NCI-H2081 (cell line): ENCODE measurements at places on chromosomes 2 and 18.

- DNase-seq = no peak
These were observed 50.0 kb upstream of the ZFP36L2 start for GRCh38 chr2:43276266-43276941.

DNA sequence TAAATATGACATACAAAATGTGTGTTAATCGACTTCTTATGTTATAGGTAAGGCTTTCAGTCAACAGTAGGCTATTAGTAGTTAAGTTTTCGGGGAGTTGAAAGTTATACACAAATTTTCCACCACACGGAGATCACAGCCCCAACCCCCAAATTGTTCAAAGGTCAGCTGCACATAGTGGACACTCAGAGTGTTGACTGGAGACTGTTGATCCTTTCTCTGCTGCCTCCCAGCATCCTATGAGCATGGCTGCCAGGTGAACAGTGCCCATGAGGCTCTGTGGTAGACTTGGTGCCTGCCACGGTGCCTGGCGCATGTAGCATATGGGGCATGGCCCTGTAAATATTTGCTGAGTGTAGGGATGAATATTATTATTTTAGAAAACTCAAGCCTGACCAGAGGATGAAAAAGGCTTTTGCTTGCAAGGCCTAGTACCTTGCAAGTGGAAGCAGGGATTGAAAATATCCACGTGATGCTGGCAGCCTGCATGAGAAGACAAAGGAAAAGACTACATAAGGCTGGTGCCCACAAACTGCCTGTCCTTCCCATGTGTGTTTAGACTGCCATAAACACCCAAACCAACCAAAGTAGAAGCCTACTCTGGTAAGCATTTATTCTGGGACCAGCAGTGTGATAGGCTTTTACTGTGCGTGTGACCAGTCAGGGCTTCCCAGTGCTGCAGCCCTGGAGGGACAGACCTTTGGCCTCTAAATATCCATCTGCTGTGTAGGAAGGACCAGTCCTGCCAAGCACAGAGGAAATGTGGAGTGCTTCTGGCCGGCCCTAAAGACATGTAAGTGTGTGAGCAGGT is 226.1 kb downstream of the LDLRAD4 start:
- no peak for DNase-seq

DNA sequence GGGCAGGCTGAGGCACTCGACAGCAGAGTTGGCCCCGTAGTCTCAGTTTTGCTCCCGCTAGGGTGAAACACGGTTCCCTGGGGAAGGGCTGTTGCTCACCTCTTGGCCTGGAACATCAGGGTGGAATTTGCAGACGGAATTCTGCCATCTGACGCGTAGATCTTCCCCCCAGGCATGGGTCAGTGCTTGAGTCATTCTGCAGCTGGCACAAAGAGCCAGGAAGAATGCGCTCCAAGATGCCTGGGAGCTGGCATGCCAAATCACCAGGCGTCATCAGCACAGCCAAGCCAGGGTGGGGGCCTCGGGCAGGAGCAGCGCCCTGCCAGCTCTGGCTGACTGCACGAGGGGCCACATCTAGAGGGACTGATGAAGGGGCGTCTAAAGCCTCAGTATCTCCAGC is 42.7 kb downstream of the ODC1 start:
- no peak for DNase-seq

GRCh38 chr2:141767051-141767450 is 363.8 kb downstream of the LRP1B start:
- DNase-seq = no peak

- no peak for DNase-seq
These were observed 108.2 kb downstream of the RHBDD1 start for GRCh38 chr2:226943862-226944620.

GRCh38 chr18:42892181-42892580 is 223.3 kb downstream of the RIT2 start:
- no peak for DNase-seq

- no peak for DNase-seq
These were observed 102.0 kb downstream of the HIBCH start for GRCh38 chr2:190217616-190218015.

DNA sequence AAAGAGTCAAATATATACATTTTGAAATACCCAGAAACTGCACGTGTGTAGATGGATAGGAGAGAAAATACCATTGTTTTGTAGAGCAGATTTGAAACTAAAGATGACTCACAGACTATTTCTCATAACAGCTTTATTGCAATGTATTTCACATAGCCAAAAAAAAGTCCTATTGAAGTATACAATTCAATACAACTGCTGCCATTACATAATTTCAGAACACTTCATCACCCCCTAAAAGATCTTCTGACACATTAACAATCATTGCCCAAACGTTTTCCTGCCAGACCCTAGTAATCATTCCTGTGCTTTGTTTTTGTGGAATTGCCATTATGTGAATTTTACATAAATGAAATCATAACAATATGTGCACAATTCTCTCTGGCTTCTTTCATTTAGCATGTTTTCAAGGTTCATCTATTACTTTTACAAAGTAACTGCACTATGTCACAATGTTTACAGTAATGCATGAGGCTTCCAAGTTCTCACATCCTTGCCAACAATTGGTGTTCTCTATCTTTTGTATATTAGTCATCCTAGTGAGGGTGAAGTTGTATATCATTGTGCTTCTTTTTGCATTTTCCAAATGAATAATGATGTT is 378.6 kb upstream of the CWC22 start:
- no peak for DNase-seq

DNA sequence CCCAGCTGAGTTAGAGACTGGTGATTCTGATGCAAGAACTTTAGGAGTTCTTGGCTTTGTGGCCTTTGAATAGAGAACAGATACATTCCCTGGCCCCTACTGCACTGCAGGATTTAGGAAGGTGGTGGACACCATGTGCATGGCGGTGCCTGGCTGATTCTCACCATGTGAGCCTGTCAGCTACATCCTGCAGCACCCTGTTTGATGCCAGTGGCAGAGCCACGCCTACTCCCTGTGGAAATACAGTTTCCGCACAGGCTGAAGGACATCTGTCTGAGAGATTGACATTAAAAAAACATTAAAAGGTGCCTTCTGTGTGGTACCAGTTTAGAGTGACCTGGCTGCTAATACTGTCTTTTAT is 50.0 kb downstream of the KCNE4 start:
- DNase-seq = no peak

DNA sequence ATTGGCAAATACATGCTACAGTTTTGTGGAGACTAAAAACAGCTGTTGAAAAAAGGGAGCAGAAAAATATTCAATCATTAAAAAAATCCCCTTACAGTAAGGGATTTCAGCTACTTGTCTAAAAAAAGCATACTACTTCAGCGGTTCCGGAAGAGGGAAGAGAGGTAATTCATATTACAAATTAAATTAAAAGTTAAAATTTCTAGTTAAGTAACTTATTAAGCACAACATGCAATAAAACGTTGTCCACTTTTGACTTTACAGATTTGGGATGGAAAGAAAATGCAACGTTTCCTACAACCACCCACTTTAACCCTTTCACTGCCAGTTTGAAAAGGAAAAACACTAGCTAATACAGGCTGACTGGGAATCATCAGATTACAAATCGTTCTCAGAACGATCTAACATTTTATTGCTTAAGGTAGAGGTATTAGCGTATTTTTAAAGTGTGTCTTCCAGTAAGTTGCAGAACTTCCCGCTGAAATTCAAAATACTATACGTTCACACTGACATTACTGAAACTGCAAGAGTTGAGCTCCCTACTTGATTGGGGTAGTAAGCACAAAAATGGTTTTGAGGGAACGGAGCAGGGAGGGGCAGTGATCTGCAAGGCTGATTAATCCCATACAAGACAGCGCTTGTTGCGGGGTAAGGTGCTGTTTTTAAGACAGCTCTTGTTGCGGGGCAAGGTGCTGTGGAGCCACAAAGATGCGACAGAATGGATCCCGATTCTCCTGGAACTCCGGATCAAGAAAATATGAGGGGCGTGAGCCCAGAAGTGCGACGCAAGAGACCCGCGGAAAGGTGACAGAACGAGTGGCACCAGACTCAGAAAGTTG is 743 bp downstream of the HADHA start:
- DNase-seq = peak; percentile 13

GRCh38 chr2:231393149-231394131 is 2.1 kb upstream of the B3GNT7 start:
- DNase-seq = no peak

DNA sequence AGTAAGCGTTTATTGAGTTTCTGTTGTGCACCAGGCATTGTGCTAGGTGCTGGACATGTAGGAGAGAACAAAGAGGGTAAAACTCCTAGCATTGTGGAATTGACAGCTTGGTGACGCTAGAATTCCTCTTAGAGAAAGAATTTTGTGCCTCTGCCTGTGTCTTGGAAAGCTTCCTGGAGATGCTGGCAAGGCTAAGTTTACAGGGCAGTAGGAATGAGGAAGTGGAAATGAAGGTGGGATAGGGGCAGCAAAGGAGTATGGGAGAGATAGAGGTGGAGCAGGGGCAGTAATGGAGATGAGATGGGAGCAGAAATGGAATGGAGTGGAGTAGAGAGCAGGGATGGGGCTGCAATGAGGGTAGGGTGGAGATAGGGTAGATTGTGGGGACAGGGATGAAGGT is 29.8 kb downstream of the GPR39 start:
- DNase-seq = no peak

GRCh38 chr18:70273021-70273420 is 15.8 kb upstream of the SOCS6 start:
- no peak for DNase-seq

GRCh38 chr2:126899616-126900185 is 1.0 kb downstream of the TEX51 start:
- DNase-seq = no peak

- no peak for DNase-seq
These were observed 7.6 kb downstream of the COX5B start for GRCh38 chr2:97653473-97653872.

GRCh38 chr18:49020621-49021021 is 69.9 kb upstream of the SMAD7 start:
- no peak for DNase-seq

DNA sequence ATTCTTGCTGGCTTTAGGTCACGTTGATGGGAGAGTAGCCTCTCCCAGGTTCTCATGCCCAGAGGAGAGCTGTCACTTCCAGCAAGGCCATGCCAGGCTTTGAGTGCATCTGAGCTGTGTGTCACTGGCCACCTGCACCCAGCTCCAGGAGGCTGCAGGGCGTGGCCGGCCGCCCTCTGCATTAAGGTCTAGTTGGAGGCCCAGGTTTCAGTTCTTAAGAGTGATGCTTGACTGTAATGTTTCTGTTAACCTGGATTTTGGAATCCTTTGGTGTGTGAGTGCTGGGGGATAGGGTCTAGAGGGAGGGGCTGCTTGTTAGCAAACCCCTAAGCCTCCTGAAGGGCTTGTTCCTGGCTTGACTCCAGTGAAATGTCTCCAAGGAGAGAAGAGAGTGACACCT is 140.1 kb downstream of the ACOXL start:
- DNase-seq = no peak

GRCh38 chr2:194424683-194425209 is 1232.3 kb upstream of the SLC39A10 start:
- no peak for DNase-seq

- DNase-seq = no peak
These were observed 88.5 kb upstream of the COPS8 start for GRCh38 chr2:236997069-236997715.
